IMR-90 (cell line): ENCODE measurements at places on chromosomes 6 and 20.
A peak's percentile ranks its signal among the peaks of the same experiment; 100 is the strongest.

DNA sequence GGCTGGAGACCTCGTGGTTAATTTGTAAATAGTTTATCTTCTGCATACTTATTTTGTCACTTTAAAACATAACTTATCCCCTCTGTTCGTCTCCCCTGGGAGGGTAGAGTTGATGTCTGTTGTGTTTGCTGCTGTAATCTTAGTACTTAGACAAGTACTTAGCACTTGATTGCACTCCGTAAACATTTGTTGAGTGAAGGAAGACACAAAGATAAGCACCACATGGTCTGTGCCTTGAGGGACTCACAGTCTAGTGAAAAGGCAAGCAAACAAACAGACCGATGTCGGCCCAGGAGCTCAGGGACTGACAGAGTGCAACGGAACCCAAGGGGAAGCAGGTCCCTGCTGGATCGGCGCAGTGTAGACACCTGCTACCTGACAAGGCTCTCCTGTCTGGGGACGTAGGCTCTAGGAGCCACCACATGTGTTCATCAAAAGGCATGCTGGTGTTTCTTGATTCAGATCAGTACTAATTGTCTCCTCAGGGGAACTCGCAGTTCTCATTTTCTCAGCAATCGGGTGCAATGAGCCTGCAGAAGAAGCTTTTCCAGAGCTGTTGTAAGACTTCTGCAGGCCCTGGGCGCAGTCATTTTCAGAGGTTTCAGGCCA lies 31.4 kb downstream of the EDN3 start:
- no peak for DNase-seq

- no peak for DNase-seq
Measured at GRCh38 chr6:33610779-33611732, 10.1 kb upstream of the ITPR3 start.

- no peak for DNase-seq
Measured at GRCh38 chr6:156852147-156852857, 75.1 kb downstream of the ARID1B start.

- no peak for DNase-seq
Measured at GRCh38 chr20:39326050-39326449, 363.9 kb downstream of the DHX35 start.

GRCh38 chr6:41040101-41040939 lies 1.3 kb upstream of the UNC5CL start:
- DNase-seq = no peak

DNA sequence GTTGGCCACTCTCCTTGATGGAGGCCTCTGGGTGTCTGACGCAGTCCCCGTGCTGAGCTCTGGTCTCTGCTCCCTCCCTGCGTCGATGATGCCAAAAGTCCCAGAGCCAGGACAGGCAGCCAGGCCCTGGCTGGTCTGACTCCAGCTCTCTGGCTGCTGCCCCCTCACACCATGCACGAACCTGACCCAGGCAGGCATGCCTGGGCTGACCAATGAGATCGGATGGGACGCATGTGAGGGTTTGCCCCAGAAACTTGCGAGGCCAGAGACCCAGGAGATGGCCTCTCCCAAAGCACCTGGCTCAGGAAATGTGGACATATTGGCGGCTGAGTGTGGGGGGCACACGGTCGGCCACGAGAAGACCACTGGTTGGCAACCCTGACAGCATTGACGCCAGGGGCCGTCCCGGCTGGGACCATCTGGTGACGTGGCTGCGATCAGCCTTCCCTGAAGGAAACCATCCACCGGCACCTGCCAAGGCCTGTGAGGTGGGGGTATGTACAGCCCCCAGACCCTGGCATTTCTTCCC lies 51.2 kb upstream of the FRMD1 start:
- DNase-seq = no peak

DNA sequence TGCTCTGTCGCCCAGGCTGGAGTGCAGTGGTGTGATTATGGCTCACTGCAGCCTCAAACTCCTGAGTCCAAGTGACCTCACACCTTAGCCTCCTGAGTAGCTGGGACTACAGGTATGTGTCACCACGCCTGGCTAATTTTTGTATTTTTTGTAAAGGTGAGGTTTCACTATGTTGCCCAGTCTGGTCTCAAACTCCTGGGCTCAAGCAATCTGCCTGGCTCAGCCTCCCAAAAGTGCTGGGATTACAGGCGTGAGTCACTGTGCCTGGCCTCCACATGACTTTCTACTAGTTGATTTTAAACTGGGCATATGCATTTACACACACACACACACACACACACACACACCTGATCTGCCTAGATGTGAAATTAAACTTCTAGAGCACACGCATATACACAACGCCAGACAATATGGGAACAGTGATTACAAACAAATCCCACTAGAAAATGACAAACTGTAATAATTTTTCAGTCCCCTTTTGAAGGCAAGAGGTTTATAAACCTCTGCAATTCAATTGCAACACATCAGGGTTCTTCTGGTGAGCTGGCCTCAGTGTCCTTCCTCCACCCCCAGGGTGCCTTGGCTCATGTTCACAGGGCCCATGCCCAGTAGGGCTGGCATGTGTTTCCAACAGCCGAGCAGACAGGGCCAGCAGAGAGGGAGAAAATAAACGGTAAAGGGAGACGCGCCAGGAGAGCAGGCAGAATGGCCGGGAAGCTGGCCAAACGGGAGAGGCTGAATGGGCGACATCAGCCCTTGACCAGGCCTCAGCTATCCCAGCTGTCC lies 31.2 kb downstream of the PARD6B start:
- DNase-seq = peak; percentile 76

DNA sequence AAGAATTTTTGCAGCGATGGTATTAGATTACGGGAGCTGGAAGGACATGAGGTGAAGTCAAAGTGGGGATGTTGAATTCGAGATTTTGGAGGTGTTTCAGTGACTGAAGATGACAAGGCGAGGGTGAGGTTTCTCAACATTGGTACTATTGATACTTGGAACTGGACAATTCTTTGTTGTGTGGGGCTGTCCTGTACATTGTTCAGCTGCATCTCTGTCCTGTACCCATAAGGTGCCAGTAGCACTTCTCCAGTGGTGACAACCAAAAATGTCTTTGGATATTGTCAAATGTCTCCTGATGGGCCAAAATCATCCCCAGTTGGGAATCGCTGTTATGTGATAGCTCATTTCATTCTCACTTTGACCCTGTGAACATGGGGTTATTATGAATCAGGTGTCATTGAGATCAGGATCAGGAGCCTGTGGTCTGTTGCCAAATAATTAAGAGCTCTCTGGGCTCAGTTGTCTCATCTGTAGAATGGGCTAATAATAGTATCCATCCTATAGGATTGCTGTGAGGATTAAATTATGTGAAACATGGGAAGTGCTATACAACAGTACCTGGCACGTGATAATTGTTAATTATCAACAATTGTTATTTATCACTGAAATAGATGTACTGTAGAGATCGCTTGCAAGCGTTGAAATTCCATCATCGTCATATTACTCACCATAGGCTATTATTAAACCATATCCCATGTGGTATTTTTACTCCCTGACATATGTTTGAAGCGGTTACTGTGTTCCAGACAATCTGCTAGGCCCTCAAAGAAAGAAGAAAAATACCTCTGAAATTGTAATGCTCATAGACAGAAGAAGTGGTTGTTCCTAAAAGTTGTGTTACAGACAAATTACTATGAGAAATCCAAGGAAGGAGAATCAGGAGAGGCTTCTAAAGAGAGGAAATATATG lies 48.5 kb upstream of the TTPAL start:
- no peak for DNase-seq

- no peak for DNase-seq
Measured at GRCh38 chr6:158770533-158771330, 48.4 kb downstream of the EZR start.

DNA sequence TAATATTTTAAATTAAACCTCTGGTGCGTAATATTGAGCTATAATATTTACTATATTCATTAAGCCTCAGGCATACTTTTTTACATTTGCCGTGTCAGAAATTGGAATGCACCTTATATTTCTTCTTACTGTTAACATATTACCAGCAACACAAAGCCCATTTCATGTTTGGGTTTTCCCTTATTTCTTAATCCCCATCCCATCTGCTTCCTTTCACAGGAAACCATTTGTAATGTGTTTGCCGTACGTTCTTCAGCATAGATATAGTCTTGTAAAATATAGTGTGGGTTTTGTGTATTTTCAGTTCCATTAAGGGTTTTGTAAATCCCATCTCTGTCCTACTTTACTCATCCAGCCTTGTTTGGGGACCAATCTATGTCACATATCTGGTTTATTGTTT lies 6.5 kb downstream of the EYS start:
- no peak for DNase-seq

GRCh38 chr6:143288923-143289322 lies 161.6 kb downstream of the ADAT2 start:
- DNase-seq = no peak

DNA sequence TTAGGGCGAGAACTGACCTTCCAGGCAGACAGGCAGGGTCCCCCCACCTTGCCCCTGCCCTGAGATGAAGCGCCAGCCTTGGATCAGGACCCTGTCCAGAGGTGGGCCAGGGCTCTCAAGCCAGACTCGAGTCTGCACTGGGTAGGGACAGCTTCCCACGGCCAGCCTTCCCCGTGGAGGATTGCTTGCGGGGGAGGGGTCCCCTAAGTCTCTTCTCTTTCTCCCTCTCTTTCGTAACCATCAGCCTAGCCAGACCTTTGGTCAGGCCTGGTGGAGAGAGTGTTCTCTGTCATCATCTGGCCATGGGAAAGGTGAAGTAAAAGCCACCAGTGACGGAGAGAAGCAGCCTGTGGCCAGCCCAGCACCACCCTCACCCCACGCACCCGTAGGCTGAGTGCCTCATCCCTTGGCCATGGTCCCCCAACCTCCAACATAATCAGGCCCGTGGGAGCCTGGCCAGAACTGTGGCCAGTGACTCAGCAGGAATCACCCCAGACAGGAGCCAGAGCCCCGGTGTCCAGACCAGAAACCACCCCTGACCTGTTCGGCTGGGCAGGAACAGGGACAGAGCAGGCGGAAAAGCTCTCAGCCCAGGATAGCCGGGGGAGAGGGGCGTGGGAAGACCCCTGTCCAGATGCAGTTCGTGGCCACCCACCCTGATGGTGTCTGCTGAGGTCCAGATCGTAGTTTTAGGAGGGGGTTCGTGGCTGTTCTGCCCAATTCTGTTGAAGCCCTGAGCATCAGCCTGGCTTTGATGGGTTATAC lies 47.1 kb downstream of the SNAI1 start:
- peak; percentile 95 for DNase-seq

GRCh38 chr6:2843138-2843740 lies 1.6 kb upstream of the SERPINB1 start:
- DNase-seq = no peak

GRCh38 chr6:73830119-73830518 lies 134.1 kb downstream of the CD109 start:
- DNase-seq = no peak

DNA sequence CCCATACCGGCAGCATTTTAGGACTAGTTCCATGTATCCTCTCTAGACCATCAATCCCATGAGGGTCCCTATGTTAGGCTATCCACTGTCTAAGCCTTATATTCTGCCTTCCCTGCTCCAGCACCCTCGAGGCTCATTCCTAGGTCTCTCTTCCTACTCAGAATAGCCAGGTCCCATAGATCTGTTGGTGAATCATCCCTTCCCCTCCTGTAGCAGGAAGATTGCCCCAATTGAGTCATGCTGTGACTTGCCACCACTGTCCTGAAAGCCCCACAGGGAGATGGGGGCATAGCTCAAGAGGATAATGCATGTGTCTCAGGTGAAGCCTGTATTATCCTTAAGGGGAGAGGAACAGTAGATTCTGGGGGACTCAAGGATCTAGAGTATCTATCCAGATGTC lies 143.1 kb upstream of the MOCS1 start:
- no peak for DNase-seq

GRCh38 chr20:2131366-2131765 lies 29.7 kb downstream of the STK35 start:
- peak; percentile 86 for DNase-seq

DNA sequence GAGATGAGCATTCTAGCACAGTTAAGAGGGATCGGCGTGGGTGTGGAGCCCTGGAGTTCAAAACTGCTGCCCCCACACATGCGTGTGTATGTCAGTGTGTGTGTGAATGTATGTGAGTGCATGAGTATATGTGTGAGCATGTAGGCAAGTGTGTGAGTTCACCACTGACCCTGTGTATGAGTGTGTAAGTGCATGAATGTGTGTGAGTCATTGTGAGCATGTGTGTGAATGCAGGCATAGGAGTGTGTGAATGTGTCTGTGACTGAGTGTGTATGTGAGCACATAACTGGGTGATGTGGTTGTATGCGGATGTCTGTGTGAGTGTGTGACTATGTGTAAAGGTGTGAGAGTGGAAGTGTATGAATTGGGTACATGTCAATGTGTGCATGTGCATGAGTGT lies 69.6 kb upstream of the CCDC167 start:
- DNase-seq = no peak

- DNase-seq = peak; percentile 100
Measured at GRCh38 chr6:129683601-129684322, 26.2 kb downstream of the ARHGAP18 start.

DNA sequence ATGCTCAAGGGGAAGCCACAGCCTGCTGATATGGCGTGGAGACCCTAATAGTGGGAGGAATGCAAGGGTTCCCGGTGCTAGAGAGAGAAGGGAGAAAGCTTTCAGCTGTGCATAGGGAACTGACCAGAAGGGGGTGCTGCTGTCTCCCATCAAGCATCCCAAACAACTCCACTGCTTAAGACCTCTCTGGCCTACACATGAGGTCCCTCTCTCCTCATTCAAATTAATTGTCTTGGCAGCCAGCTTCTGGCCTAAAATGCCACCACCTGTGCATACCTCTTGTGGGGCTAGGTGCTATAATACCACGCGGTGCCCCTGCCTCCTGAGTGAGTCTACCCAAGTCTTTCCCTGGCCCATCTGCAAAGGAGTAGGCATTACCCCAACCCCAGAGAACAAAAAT lies 14.5 kb downstream of the ADISSP start:
- DNase-seq = peak; percentile 73

DNA sequence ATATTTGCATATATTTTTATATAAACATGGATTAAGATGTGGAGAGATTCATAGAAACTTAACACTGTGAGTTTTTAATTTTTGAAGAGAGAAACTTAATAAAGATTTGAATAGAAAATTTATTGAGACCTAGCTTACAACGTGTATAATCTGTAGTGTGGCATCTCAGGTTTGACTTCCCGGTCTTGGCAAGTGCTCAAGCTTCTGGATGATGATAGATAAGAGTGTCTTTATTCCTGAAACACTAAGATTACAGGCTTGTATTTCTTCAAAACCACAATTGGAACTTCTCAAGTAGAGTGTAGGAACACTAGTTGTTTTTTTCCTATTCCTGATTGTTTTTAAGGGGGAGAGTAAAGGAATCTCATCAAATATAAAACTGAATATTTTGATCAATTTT lies 64.6 kb upstream of the NOTCH4 start:
- no peak for DNase-seq

DNA sequence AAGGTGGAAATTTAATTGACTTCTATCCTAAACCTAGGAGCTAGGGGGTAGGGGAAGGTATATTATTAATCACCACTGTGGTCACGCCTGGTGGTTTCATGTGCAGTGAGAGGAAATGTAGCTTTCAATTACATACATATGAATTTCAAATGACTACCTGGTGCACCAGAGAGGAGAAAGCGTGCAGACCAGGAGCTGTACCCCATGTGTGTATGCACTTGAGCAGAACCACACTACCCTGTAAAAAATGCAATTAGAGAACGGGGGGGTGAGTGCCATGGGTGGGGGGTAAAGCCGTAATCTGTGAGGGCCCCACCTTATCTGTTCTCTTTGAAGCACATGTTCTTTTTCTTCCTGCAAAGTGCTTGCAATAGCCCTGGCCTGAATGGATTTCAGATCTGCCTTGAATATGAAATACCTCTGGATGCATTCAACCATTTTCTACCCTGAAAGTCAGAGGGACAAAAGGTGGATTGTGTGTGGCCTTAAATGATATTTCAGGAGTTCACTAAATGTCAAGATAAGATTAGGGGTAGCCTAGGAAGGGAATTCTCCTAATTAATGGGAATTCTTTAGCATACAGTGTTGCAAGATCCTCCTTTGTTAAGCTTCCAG lies 30.9 kb upstream of the EDN3 start:
- DNase-seq = no peak
